ENCODE measurements at places on chromosomes 7 and 10.

- DNase-seq, result no peak
These were observed 27.7 kb upstream of the CSGALNACT2 start for GRCh38 chr10:43110338-43111071.

- DNase-seq, result peak; percentile 41
These were observed 4.1 kb upstream of the C10orf120 start for GRCh38 chr10:122703483-122704448.

DNA sequence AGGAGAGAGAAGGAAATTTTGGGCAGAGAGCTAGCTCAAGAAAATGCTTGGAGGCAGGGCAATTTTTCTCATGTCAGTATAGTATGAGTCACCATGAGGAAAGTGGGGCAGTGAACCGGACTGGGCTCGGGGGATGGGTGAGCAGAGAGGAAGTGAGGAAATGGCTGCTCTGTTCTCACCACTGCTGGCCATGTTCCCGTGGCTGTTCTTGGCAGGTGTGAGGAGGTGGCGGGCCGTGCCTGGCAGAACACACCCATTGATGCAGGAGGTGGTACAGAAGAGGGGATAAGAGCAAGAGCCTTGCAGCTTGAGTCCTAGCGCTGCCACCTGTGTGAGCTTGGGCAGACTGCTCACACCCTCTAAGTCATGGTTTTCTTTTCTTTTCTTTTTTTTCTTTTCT, 304.4 kb upstream of the LYZL1 start:
- DNase-seq, result peak; percentile 43

DNA sequence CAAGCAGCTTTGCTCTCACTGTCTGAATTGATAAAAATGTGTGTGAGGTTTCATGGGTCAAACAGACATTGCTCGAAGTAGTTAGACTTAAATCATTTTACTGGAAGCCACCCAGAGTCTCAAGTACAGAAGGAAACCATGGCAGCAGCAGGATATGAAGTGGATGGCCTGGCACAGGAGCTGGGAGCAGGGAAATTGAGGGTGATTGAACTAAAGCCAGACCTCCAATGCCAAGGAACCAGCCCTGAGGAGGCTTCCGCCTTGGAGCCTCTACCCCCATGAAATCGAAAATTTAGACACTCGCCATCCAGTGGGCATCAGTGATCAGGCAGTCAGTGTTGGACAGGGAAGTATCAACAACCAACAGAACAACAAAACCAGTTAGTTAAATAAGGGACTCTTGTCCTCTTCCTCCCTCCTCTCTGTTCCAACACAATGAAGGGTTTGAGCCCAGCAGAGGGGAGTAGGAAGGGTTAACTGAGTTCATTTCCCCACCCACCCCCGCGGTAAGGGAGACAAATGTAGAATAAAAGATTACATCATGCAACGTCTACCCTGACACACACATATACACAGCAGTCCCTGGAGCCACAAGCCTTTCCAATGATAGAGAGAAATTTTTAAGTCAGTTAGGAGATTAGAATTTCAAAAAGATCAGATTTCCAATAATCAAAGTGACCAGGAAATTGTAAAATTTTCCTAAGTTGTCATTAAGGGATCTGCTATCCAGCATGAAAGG, 156.3 kb downstream of the SLC16A9 start:
- DNase-seq, result no peak

DNA sequence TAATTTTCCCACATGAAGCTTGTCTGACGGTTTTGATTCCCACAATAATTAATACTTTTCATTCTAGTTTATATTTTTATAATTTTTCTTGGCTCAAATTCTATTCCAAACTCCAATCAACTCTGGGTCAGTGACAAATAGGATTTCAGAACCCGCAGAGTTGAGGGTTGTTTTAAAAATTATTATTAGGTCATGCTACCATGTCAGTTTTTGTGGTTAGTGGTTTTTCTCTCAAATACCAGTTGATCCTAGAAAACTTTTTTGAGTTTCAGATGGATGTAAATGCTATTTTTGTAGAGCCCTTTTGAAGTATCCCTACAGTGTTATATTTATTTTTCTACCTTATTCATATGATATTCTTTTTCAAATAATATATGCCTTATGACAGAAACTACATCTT, 237.4 kb downstream of the SEMA3D start:
- DNase-seq, result no peak

GRCh38 chr10:110976577-110976976, 57.2 kb downstream of the SHOC2 start:
- DNase-seq, result no peak

DNA sequence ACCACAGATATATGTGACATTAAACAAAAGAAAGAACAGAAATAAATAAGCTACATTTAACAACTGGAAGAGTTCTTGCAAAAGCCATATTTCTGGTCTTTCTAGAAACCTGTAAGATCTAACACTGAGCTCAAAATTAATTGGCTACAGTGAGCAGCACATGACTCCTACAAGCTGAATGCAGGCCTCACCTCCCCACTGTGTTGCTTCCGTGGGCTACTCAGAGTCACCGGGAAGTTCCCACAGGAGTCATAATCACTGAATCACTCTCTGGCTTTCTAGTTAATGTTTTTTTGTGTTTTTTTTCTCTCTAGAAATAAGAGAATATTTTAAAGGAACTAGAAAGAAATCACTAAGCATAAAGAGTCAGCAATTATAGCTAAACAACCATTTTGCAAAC, 10.2 kb upstream of the MRPS24 start:
- DNase-seq, result no peak

- no peak for DNase-seq
These were observed 281.7 kb downstream of the SORCS3 start for GRCh38 chr10:104922810-104923209.

DNA sequence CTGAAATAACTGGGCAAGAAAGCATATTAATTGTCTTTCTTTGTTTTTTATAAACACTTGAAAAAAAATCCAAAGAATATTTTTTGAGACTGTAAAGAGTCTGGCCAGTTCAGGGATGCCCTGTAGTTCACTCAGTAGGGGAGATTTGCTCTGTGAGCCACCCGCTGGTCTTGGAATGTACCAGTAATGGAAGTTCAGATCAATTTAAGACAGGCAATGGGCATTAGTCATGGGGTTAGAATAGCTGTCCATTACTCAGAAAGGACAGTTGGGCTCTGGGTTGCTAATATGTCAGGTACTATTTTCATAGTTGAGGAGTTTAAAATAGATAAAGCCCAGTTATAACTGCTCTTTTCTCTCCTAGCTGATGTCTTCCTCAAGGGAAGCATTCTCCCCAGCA, 38.7 kb downstream of the A1CF start:
- DNase-seq, result no peak

GRCh38 chr7:87447116-87447635, 28.3 kb downstream of the ABCB4 start:
- DNase-seq, result no peak

GRCh38 chr10:17208476-17208875, 7.0 kb upstream of the TRDMT1 start:
- no peak for DNase-seq

GRCh38 chr7:106050002-106050745, 61.9 kb downstream of the SYPL1 start:
- no peak for DNase-seq

GRCh38 chr7:96534221-96534620, 175.4 kb downstream of the SEM1 start:
- DNase-seq, result no peak

DNA sequence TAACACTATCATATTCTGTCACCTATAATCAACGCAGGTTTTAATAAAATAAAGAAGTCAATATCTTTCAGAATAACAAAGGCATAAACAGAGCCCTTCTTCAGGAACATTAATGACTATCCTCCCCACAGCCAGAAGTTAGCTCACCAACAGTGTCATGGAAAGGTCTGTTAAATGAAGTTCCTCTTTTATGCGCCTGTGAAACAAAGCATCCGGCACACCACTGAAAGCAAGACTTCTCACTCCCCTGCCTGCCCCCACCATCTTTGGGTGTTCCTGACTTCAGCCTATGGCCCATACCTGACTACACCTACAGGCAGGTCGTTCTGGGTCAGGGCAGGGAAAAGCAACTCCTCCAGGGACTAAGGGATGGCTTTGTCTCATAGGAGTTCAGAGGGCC, 205.4 kb downstream of the FANK1 start:
- DNase-seq, result peak; percentile 17

DNA sequence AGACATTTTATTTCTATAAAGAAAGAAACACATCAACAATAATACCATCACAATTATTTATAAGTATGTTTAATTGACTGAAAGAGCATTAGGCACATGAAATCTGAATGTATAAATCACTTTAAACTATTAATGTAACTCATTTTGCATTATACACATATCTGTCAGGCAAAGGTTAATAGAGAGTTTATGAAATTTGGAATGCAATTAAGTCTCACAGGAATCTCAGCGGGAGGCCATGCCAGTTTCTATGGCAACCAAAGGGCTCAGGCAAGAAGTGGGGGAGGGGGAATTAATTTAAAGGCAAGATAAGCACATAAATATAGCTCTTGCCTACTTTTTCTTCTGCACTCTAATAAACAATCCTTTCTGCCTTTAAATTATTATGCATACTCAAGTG, 152.6 kb downstream of the SLC16A9 start:
- DNase-seq, result no peak

GRCh38 chr10:11949152-11949551, 93.5 kb downstream of the UPF2 start:
- no peak for DNase-seq

- no peak for DNase-seq
These were observed 9.3 kb downstream of the PCLO start for GRCh38 chr7:83153419-83153818.

GRCh38 chr7:37656913-37657530, 26.5 kb upstream of the GPR141 start:
- DNase-seq, result no peak

DNA sequence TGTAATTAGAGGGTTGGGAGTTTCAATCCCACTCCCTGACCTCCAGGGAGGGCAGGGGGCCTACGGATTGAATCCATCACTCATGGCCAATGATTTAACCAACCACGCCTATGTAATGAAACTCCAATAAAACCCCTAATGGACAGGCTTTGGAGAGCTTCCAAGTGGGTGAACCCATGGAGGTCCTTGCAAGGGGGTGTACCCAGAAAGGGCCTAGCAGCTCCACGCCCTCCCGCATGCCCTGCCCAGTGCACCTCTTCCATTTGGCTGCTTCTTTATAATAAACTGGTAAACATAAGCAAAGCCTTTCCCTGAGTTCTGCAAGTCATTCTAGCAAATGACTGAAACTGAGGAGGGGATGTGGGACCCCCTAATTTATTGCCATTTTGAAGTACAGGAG, 280.1 kb downstream of the FRMD4A start:
- DNase-seq, result no peak

GRCh38 chr10:98463976-98464754, 17.4 kb upstream of the HPS1 start:
- DNase-seq, result no peak

GRCh38 chr7:34728156-34728555, 70.1 kb downstream of the NPSR1 start:
- no peak for DNase-seq

- DNase-seq, result no peak
These were observed 58.7 kb upstream of the MYL10 start for GRCh38 chr7:101687791-101688182.

DNA sequence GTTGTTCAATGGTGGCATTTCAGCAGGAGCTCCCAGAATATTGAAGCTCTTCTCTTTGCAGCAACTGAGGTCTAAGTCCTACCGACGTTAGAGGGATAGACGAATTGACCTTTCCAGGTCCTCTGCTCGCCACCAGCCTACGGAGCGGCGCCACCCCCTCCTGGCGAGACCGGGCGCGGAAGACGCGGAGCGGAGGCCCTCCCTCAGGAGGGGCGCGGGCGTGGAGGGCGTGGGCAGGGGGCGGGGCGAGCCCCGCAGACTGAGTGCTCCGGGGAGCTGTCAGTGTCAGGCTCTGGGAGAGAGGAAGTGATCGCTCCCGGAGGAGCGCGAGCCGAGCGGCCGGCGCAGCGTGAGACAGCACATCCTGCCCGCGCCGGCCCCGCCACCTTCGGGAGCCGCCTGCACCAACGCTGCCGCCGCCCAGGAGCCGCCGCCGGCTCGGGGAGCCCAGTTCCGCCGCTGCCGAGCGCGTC, at the start of gene DYNC1I1:
DYNC1I1 (plus strand) TSS at position 257 of the 473 bp plus-strand sequence. CDS start 32,176 bp downstream, outside the sequence.
- peak; percentile 26 for DNase-seq

- peak; percentile 48 for DNase-seq
These were observed 1.3 kb upstream of the NMT2 start for GRCh38 chr10:15169555-15170401.

DNA sequence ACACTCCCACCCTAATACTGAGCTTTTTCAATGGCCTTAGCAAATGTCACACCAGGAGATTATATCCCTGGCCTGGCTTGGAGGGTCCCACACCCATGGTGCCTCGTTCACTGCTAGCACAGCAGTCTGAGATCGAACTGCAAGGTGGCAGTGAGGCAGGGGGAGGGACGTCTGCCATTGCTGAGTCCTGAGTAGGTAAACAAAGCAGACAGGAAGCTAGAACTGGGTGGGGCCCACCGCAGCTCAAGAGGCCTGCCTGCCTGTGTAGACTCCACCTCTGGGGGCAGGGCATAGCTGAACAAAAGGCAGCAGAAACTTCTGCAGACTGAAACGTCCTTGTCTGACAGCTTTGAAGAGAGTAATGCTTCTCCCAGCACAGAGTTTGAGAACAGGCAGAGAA, 338.9 kb upstream of the MBL2 start:
- no peak for DNase-seq

GRCh38 chr7:133975130-133975529, 152.0 kb upstream of the LRGUK start:
- DNase-seq, result no peak

DNA sequence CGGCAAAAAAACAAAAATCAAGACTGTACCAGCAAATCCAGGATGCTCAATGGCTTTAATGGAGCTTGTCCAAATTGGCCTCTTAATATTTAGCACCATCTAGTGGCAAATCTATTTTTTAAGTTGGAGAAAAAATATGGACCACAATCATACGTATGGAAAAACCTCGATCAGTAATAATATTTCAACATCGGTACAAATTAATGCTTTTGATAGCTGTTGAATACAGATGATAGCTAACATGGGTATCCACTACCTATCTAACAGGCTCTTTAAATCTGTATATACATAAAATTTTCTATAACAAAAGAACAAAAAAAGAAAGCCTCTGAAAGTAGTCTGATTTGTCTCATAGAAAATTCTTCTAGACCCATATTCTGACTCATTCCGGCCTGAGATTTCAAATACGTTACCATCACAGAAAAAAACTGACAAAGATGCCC, 29.2 kb downstream of the COA1 start:
- DNase-seq, result no peak

- DNase-seq, result no peak
These were observed 752 bp downstream of the DRGX start for GRCh38 chr10:49394933-49395740.

- DNase-seq, result peak; percentile 62
These were observed 5.7 kb upstream of the ZYX start for GRCh38 chr7:143375298-143376034.

GRCh38 chr7:140000666-140001268, 62.0 kb downstream of the PARP12 start:
- DNase-seq, result no peak

GRCh38 chr7:140810830-140811556, 113.7 kb downstream of the BRAF start:
- peak; percentile 78 for DNase-seq

Data from CD4-positive, alpha-beta T cell treated with Interleukin-4 for 1 hour (primary cell).